ENCODE measurements at places on chromosomes 6 and 20.

DNA sequence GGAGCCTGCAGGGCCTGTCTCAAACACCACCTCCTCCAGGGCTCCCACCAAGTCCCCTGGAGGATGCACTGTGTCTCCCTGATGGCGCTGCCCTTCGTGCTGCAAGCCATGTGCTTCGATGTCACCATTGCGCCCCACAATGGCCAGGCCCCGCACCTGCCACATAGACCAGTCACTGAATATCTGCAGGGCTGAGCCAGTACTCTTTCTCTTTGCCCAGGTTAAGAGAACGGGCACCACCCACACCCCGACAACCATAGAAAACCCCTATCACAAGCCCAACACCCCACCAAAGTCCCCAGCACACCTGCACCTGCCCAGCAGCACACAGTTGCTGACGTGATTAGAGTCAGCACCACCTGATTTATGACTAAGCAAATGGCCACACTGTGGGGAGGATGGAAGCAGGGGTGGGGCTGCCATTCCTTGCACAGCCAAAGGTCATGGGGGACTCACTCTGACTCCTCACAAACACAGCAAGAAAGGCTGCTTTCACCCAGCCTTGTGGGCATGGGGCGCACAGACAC is 104.3 kb downstream of the SLC23A2 start:
- ATAC-seq = no peak

- no peak for ATAC-seq
These were observed 23.0 kb downstream of the KCNK5 start for GRCh38 chr6:39206250-39206721.

- peak; percentile 75 for ATAC-seq
These were observed 22.3 kb downstream of the STX7 start for GRCh38 chr6:132490478-132491204.

DNA sequence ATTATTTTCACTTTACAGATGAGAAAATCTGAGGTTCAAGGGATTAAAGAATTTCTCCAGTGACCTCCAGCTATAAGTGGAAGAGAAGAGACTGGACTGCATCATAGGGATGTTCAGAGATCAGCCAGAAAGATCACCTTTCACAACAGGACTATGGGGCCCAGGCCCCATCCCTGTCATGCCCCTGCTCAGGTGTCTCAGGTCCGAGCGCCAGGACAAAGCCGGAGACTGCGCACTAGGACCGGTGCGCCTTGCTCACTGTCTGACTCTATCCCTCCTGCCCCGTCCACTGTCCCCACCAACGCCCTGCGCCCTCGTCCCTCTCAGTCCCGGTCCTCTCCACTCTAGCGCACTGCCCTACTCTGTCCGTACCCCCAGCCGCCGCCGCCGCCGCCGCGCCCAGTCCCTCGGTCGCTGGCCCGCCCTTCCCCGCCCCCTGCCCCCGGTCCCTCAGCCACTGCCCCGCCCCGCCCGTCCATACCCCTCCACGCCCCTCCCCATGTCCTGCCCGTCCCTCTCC is 521 bp upstream of the RAD21L1 start:
- peak; percentile 67 for ATAC-seq

DNA sequence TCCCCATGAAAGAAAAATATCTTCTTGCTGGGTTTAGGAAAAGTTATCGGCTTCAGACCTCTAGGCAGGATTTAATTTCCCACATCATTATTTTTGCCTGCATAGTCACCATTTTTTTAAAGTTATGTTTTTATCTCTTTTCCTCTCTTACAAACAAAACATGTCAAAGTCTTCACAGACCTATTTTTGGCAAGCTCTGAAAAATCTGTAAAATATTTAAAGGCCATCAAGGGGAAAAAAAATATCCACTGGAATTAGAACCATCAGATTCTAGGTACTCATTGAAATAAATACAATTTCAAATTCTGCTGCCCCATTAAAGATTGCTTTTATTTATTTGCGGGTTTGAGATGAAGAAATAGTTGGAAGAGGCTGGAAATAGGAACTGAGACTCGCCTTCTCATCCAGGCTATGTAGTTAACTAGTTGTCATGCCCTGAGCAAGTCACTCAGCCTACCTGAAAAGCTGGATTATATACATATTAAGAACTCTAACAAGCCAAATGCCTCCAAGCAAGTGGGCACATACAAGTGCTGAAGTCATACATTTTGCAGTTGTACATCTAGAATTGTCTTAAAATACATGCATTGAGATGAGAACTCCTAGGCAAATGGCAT is 101.7 kb upstream of the SASH1 start:
- ATAC-seq = no peak

- ATAC-seq = peak; percentile 91
These were observed 7.8 kb upstream of the MDGA1 start for GRCh38 chr6:37705239-37706051.

- no peak for ATAC-seq
These were observed 69.5 kb upstream of the LGSN start for GRCh38 chr6:63389191-63389844.

DNA sequence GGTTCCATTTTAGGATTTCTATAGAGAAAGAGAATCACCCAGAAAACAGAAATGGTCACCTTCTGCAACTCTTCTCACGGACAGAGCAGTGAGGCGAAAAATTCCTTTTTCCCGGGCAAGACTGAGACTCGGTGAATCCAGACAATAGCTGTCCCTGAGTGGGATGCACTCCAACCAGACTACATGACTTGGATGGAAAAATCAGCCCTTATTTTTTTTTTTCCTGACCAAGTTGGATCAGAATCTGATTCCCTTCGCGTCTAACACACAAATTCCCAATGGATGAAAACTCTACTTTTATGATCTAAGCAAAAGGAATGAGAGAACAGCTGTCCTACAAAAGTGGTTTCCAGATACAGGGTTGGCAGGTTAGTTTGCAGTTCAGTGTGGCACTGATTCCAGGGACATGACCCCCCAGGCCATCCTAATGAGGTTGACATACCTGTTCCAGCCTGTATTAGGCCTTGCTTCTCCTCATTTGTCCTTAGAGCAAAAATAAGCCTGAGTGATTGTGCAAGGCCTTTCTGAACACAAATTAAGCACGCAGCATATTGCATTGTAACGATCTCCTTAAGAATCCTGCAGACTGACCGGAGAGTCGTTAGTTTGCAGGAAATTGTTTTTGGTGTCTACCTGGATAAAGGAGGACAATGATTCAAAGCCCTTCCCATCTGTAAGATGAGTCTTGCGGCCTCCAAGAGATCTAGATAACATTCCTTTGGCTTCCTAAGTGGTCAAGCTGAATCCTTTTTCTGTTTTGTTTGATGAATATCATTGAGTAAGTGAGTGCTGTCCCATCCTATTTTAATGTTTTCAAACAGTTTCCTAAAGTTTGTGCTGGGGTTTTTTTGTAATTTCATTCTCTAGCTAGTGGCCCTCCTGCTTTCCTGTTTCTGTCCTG is 1.5 kb upstream of the NEDD9 start:
- ATAC-seq = no peak

- ATAC-seq = no peak
These were observed 13.2 kb upstream of the SERPINB9 start for GRCh38 chr6:2916158-2916925.

DNA sequence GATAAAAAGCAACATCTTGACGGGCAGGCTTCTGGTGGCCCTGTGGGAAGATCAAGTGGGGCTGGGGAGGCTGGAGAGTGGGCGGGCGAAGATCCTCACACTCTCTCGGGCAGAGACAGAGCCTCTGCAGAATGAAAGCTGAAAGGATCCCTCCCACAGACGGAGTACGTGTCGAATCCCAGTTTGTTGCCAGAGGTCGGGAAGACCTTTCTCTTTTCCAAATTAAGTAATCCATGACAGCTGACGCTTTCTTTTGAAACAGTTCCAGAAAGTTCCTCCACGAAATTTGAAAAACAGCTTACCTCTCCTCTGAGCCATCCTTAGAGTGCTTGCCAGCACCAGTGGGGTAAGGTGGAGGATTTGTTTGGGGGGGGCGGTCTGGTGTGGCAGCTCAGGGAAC is 155.6 kb upstream of the SMLR1 start:
- ATAC-seq = no peak

DNA sequence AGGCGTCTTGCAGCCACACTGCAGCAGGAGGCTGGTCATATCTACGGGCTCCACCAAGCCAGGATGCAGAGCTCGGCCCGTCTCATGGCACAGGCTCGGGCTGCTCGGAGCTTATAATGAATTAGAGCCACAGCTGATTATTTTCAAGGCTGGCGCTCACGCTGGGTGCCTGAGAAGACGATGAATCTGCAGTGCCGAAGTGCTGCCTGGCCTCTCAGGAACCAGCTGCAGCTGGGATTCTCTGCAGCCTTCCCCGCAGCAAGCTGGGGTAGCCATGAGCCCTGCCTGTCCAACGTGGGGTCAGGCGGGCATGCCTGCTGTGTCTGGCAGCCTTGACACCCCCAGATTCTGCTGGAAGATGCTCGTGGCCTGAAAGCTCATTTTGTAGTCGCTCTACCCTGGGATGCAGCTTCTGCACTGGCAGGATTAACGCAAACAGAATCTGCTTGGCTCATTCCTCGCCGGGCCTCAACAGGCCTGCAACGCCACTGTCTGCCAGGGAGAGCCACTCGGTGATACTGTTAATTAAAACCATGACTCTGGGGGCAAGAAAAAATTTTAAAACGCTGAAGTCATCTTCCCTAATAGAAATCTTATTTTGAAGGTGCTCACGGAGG is 104.3 kb downstream of the CDH26 start:
- ATAC-seq = no peak

GRCh38 chr20:2752567-2753460 is 47.6 kb downstream of the CPXM1 start:
- ATAC-seq = no peak

DNA sequence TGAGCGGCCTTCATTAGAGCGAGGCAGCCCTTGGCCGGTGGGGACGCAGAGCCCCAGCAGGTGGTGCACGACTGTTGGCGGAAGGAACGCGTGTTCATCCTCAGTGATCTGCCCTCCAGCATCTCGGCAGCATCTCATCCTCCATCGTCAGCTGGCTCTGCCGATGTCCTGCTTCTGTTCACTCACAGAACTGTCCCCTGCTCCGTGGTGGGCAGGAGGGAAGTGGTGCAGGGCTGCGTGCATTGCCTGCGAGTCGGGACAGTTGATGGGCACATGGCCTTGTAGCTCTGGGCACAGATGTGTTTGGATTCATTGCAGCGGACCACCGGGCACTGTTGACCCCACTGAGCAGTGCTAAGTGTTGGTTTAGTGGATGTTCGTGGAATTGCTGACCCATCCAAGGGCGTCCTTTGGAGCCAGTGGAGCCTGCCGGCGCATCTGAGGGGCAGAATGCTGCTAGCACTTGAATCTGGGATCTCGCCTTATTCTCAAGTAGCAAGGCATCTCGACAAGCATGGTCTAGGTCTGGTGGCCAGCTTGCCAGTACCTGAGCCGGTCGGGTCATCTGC is 6.7 kb upstream of the SLC17A9 start:
- ATAC-seq = no peak

DNA sequence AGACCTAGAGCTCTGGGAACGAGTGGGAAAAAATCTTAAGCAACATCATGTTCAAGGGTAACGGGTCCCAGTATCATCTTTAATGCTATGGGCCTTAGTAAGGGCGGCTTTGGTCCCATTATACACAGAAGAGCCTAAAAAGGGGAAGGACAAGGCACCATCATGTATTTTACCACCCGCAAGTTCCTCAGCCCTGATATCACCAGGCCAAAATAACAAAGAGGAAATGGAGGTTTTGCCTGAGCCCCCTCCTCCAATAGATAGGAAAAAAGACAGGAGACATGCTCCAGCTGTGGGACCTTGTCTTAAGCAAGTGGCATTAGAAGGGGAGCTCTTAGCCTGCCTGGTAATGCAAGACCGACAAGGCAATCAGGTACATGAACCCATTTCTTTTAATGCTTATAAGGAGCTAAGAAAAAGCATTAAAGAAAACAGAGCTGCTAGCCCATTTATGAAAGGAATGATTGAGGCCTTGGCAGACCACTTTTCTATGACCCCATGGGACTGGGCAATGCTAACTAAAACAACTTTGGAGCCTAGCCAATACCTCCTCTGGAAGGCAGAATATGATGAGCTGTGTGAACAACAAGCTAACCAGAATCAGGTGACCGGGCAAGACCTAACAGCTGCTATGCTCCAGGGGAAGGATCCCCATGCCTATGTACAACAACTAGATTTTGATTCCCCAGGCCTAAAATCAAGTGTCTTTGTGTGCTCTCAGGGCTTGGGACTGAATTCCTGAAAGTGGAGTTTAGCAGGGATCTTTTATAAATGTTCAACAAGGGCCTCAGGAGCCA is 23.2 kb downstream of the HLA-DPA1 start:
- ATAC-seq = no peak

- ATAC-seq = no peak
These were observed 130.5 kb downstream of the CRYBG1 start for GRCh38 chr6:106490974-106491373.

Data from stimulated activated memory B cell treated with anti-CD40 and anti-IgM and Interleukin-4, amounts not matched to agents 10 μg/mL and 1 μg/mL and 100 μg/mL, for 72 hours (primary cell).